LNCaP clone FGC (cell line): ENCODE measurements at places on chromosomes 5 and 9.

DNA sequence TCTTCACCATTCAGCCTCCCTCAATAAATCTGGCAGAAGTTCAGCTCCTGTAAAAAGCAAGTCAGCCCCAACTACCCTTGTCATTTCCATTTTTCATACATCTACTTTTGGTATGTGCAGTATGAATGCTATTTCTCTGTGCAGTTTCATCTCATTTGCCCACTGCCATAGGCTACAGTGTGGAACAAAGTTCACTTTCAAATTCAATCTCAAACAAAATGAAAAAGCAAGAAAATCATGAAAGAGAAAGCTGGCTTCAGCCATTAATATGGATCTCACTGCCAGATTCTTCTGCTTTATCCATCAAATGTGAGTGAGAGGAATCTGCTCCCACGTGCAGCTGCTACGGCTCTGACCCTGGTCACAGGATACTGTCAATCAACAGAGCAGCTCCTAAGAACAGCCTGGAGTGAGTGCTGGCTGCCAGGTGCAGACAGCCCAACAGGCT lies 494.2 kb downstream of the ZNF608 start:
- no peak for DNase-seq

- DNase-seq, result no peak
These were observed 12.2 kb downstream of the SPINK1 start for GRCh38 chr5:147819261-147819770.

- DNase-seq, result no peak
These were observed 338.7 kb downstream of the NPR3 start for GRCh38 chr5:33049842-33050241.

- no peak for DNase-seq
These were observed 29.1 kb upstream of the GRIA1 start for GRCh38 chr5:153461341-153461740.

DNA sequence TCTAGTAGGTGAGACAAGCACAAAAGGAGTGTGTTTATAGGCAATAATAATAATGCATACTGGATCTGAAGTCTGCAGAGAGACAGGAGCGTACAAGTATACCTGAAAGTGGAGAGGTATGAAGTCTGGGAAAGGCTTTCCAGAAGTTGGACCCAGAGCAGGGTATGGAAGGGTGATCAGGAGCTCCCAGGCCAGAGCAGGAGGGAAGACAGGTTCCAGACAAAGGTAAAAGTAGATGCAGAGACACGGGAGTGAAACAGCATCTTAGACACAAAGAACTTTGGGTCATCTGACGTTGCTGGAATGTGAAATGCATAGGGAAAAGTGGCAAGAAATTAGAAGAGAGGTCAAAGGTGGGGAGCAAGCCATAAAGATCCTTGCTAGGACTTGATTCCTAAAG lies 175.1 kb downstream of the PAM start:
- DNase-seq, result no peak

GRCh38 chr9:99023831-99024230 lies 80.1 kb downstream of the COL15A1 start:
- no peak for DNase-seq

DNA sequence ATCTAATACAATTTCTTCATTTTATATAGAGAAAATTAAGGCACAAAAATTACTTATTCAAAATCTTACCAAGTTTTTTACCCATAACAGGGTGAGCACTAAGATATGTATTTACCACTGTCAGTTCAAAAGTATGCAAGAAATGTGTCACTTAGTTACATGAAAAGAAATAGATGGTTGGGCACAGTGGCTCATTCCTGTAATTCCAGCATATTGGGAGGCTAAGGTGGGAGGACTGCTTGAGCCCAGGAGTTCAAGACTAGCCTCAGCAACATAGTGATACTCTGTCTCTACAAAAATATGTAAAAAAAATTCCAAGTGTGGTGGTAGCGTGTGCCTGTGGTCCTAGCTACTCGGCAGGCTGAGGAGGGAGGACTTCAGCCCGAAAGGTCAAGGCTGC lies 19.4 kb downstream of the YIPF5 start:
- no peak for DNase-seq

- no peak for DNase-seq
These were observed 92.8 kb upstream of the ADAMTS2 start for GRCh38 chr5:179438011-179438441.

GRCh38 chr5:126536874-126537273 lies 58.1 kb downstream of the ALDH7A1 start:
- DNase-seq, result no peak

- no peak for DNase-seq
These were observed 6.6 kb downstream of the COMMD10 start for GRCh38 chr5:116091416-116091815.
